Right ventricle myocardium inferior (tissue), 1 donor: ENCODE measurements at places on chromosomes 5 and 9. TPM values are rescaled to one million over a fixed set of nuclear protein-coding genes. Genes with fewer than 3 reads are reported as not detected.

- no peak for DNase-seq
Observed at GRCh38 chr5:65125591-65126541, 355.9 kb downstream of the ADAMTS6 start.

GRCh38 chr5:4928409-4928808 is 211.7 kb upstream of the ADAMTS16 start:
- DNase-seq = no peak

- peak; percentile 87 for DNase-seq
Observed at GRCh38 chr9:4666042-4666699, at the start of gene SPATA6L. SPATA6L (minus strand) TSS chr9:4666480; CDS start chr9:4666250, 230 bp downstream.

DNA sequence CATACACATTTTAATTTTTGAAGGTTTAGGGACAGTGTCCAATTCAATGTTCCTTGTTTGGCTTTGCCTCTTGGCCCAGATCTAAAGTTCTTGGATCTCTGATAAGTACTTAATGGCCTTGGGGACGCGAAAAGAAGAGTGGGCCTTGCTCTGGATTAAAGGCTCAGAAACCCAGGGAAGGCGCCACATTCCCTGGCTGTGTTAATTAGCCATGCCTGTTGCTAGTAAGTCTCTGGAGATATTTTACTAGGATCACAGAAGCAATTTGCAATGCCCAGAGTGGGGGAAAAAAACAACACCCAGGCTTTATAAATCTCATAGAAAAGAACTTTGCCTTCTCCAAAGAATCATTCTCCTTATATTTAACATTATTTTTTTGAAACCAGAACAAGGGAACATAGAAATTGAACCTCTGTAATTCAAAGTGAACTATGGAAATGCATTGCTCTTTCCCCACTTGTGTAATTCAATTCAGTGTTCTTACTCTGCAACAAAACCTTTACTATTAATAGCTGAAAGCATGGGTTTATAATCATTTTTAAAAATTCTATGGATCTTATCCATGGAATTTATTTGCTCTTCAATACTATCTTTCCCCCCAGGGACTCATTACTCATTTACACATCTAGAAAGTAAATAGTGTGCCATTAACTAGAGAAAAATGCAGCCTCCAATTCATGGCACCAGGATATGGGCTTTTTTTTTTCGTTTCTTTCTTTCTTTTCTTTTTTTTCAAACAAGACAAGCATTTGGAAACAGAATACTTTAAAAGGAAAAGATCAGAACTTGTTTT is 172.2 kb upstream of the ANKRD55 start:
- DNase-seq = no peak

The LOX gene
- 5.0 TPM for total RNA-seq

The SPAAR gene
- total RNA-seq = 9.6 TPM

The TMEM215 gene
- total RNA-seq = not detected

GRCh38 chr9:129467004-129467588 is 153.8 kb downstream of the C9orf50 start:
- DNase-seq = peak; percentile 27

DNA sequence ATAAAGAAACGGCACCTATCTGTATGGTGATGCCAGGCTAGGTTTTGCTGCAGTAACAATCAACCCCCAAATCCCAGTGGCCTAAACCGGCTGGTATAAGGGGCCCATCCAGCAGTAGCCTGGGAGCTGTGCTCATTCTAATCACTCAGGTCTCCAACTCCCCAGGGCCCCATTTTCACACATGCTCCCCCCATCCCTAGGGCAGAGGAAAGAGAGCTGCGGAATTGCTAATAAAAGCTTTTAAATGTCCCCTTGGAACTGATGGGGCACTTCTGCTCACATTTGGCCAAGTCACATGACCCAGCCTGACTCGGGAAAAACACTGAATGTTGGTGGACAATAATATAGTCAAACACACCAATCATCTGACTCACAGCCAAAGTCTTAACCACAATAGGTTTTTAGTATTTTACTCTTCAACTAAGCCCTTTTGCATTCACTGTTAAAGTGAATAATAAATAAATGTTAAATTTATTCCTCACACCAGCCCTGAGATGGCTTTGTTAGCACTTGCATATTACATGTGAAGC is 1.6 kb downstream of the FBLL1 start:
- DNase-seq = no peak

DNA sequence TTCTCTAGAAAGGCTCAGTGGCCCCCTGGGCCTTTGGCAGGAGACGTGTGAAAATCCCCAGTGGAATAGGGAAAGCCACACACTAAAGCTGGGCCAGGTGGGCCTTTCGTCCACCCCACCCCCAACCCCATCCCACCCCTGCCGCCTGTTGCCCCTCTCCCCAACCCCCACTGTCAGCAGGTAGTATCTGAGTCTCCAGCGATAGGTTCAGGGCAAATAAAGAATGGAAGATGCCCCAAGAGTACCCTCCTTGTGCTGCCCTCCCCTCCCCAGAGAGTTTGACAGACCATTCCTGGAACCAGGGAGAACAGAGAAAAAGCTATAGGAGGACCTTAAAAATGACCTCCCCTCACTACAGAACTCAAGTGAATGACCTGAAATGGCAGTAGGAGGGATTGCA is 36.7 kb upstream of the UBE2D2 start:
- no peak for DNase-seq

DNA sequence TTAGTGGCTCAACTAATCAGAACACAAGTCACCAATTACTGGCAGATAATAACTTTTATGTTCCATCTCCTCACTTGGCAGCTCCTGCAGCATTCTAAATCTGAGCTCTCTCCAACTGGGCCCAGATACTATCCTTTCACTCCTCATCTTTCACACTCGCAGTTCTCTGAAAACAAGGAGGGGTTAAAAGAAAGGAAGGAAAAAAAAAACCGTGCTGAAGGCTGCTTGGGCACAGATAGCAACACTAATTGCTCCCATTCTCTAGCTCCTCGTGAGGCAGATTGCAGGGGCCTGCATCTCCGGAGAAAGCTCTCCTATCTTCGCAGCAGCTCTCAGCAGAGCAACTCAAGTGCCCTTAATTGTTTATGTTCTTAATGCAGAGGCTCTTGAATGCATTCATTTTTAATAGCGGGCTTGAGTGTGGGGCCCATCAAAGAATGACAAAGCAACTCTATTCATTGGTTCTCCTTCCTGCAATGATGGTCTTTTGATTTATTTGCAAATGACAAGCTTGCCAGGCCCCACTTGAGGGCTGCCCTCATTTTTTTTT is 23.9 kb downstream of the TLE1 start:
- no peak for DNase-seq

DNA sequence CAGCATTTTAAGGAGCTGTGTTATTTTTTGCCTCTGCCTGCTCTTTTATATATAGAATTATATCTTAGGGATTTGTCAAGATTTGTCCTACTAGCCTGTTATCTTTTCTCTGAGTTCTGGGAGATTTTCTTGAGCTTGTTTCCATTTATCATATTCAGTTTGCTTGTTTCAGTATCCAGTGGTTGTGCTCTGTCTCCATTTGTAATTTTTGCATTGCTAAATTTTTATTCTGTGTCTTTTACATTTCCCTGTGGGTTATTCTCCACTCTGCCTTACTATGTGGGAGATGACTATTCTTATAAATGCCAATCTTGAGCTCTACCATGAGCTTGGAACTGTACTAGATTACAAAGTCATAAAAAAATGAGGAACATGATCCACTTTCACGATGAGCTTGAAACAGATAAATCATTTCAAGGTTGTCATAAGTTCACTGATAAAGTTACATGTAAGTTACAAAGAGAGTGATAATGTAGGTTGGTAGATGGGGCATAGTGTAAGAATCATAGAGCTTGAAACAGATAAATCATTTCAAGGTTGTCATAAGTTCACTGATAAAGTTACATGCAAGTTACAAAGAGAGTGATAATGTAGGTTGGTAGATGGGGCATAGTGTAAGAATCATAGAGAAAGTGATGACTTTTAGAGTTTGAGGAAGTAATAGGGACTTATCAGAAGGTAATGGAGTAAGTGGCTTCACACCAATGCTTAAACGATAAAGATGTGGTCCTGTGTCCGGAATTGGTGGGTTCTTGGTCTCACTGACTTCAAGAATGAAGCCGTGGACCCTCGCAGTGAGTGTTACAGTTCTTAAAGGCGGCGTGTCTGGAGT is 287.3 kb downstream of the ADGRV1 start:
- no peak for DNase-seq

DNA sequence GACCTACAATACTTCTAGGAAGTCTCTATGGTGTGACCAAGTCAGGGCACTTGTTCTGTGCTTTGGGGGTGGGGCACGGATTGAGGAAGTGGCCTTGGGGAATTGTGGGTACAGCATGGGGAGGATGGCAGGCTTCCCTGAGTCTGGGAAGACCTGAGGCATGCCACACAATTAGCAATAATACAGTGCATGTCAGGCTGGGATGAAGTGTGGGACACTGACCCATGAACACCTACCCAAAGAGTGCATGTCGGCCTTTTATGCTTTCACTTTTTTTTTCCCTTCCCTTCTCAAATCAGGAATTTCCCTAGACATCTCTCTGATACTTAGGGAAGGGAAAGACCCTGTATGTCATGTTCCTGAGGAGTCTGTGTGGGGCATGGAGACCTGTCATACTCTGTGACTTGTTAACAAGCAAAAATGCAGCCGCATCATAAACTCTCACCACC is 146.4 kb downstream of the PALM2AKAP2 start:
- no peak for DNase-seq

- DNase-seq = no peak
Observed at GRCh38 chr9:108579757-108580439, 275.9 kb downstream of the ACTL7B start.

DNA sequence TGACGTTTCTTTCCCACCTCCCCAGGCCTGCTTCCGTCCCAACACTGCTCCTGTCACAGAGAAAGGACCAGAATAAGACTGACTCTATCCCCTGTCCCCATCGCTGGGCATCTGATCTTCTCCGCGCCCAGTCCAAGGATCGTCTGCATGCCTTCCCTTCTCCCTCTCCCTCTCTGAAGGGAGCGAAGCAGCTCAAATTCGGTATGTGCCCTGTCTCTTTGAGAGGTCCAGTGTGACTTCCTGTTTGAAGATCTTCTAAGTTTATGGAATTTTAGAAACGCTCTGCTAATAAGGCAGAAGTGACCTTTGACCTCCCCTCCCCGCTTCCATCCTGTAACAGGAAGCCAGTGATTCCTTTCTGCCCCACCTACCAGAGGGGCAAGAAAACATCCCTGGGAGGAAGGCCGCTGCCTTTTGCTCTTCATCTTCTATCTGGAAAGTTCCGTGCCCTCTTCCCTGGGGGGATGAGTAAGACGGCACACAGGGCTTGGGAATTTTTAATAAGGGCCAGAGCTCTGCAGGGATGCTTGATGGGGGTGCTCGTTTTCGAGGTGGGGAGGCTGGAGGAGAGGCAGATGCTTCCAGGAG is 40.7 kb upstream of the RNU6ATAC start:
- DNase-seq = peak; percentile 60

DNA sequence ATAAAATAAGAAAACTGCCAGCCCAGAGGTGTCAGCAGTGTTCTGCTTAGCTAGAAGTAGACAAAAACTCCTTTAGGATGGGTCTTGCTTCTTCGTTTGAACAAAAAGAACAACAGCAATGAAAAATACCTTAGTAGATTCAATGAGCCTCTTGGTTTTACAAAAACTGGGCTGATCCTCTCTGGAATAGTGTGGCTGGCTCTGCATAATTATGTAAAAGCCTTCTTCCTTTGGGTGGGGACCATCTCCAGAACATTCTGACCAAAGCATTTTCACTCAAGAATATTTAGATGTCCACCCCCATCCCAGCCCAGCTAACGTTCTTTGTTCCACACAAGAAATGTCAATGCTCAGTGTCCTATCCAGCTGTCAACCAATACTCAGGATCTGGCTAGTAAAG is 63.2 kb downstream of the LRSAM1 start:
- DNase-seq = no peak

- no peak for DNase-seq
Observed at GRCh38 chr5:73706963-73707362, 81.0 kb downstream of the ARHGEF28 start.

DNA sequence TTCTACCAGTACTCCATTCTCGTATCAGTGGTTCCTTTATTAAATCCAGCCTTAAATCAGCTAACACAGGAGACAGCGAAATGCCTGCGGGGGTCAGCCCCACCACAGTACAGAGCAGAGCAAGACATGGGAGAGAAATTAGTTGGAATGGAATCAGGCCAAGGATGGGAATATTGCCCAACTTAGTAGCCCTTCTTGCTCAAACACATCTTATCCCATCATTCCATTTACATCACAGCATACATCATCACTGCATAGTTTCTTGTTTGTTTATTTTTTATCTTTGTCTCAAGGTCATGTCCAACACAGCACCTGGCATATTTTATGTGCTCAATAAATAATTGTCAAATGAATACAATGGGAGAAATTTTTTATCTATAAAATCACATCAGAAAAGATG is 34.3 kb upstream of the DAB2 start:
- DNase-seq = no peak

DNA sequence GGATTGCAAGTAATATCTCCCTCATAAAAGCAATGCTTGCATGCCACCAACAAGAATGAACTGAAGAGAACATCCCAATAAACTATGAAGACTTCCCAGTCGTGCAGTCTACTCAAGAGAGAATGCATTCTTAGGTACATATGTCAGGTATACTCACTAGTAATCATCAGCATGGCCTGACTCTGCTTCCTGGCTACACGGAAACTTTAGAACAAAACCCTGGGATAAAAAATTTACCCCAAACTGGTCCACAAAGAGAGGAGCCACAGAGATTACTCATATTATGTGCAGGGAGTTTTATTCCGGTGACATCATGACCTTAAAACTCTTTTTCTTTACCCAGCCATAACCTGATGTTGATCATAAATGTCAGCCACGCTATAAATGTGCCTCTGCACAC is 57.5 kb upstream of the PAPPA start:
- no peak for DNase-seq

DNA sequence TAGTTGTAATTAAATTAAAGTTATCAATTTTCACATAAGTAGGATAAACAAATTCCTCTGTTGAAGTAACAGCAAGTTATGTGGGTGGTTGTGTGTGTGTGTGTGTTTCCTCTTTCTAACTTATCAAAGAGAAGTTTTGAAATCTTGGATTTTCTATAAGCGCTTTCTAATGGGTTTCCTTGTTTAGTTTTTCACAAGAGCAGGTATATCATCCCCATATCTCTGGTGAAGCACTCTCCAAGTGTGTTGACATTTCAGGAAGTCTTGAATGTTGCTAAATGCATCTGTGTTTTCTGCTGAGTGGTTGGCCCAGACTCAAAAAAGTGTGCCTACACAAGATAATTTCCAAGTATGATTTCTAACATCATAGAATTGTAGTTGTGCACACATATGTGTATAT is 43.3 kb downstream of the PRDM6 start:
- no peak for DNase-seq
